ENCODE measurements at places on chromosomes 5 and 9.
A peak's percentile ranks its signal among the peaks of the same experiment; 100 is the strongest.

- no peak for DNase-seq
Observed at GRCh38 chr9:14782286-14783051, 59.9 kb upstream of the CER1 start.

GRCh38 chr9:123169926-123170325, 98.5 kb downstream of the STRBP start:
- no peak for DNase-seq

- DNase-seq = no peak
Observed at GRCh38 chr9:86341007-86341491, 13.2 kb downstream of the TUT7 start.

DNA sequence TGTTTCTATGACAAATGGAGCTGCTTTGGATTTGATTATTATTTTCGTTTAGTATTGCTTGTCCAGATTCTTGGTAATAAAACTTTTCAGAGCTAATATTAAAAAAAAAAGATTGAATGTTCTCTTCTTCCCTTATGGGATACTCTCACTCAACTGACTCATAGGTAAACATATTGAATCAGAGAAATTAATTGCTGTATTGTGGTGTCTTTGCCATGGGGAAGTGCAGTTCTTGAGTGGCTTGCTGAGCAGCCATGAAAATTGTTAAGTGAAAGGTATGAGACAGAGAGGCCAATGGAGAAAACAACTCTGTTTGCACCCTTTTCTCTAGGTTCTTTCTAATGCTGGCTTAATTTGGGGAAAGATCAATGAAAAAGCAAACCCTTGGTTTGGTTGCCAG, 149.9 kb upstream of the HMHB1 start:
- DNase-seq = no peak

DNA sequence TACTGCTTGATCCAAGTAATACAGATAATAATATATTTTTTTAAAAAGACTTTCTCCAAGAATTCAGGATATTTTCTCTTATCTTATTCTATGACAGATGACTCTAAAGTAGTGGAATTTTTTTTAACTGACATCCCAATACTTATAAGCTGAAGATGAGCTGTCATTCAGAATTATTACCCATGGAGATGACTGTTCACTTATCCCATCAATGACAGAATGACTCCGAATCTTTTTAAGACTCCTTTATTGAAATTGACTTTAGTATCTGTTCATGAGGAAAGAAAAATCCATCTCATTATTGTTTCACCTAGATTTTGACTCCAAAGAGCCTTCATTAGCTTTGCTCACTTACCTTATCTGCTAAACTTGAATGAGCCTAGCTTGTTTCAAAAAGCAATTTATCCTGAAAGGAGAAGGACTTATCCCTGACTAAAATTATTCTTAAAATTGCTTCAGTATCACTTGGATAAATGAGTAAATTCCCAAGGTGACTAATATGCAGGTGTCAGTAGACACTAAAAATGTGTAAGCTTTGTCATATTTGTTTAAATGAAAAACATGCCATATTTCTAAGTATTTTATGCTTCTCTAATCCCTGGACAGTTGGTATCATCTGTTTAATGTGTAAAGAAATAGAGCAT, 146.9 kb downstream of the PLCXD3 start:
- DNase-seq = no peak

DNA sequence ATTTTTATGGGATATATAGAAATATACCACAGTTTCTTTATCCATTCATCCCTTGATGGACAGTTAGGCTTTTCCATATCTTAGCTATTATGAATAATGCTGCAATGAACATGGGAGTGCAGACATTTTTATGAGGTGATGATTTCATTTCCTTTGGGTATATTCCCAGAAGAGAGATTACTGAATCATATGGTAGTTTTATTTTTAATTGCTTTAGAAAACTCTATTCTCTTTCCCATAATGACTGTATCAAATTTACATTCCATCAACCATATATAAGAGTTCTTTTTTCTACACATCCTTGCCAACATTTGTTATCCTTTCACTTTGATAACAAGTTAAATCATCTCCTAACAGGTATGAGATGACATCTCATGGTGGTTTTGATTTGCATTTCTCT, 821.6 kb downstream of the TLE1 start:
- DNase-seq = no peak

- no peak for DNase-seq
Observed at GRCh38 chr9:74044844-74045243, 452.3 kb upstream of the RORB start.

GRCh38 chr5:115024922-115025321, 144.8 kb downstream of the TRIM36 start:
- DNase-seq = no peak

DNA sequence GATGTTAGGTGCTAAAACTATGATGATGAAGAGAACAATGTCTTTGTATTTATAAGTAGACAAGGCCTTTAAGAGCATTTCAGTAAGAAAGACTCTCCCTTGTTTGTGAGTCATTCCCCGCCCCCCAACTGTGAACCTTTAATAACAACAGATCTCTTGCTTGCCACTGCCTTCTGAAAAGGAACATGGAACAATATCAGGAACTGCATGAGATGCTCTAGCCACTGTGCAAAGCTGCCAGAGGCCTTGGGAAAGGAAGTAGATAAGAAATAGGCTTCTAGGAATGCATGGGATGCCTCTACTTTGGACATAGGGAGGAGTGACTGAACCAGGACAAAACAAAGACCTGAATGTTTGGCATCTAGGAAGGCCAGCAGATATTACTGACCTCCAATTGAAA, 296.1 kb upstream of the MPDZ start:
- no peak for DNase-seq

GRCh38 chr9:34927061-34927460, 31.0 kb upstream of the PHF24 start:
- DNase-seq = no peak

DNA sequence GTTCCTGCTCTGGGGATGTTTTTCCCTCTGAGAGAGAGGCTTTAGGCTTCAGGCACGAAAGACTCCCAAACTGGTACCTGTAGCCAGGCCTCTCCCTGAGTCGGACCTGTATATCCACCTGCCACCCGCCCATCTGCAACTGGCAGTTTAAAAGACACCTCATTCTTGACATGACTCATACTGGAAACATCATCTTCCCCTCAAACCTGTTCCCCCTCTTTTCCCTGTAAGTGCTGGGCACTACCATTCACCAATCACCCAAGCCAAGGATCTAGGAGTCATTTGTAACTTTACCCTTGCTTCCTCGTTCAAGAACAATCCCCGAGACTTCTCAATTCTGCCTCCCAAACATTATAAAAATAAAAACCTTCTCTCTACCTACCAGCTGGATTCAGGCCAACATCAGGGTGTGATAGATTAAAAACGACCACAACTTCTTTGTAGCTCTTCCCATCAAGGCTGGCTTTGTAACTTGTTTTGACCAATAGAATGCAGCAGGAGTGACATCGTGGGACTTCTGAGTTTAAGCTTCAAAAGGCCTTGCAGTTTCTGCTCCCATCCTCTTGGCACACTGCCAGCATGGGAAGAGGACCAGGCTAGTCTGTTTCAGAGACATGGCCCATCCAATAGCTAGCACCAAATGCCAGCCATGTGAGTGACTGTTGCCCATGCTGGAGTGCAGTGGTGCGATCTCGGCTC, 1.8 kb upstream of the WDR31 start:
- DNase-seq = peak; percentile 32

DNA sequence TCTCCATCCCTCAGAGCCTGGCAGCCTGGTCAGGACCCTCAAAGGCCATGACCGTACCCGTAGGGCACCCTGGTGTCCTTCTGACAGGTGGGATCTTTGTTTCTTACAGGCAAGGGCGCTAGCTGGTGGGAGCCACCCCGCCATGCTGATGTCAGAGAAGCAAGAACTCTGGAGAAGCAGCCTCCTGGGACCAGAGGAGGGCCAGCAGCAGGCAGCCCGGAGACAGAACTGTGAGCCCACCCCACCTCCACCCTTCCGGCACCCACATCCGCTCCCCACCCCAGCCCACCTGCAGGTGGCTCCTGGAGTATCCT, 42.2 kb upstream of the IL17B start:
- no peak for DNase-seq

DNA sequence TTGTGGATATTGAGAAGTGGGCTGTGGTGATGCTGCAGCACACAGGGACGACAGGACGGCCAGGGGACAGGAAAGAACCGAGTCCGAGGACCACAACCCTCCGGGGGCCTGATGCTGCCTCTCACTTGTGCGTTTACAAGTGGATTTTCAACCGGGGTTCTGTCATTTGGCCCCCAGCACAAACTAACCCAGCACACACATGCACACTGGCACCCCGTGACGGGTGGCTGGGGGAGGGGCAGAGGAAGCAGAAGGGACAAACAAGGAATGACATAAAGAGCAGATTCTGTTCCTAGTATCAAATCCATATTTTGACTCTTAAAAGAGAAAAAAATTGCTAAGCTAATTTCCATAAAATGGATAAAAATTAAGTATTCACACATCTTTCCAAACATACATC, 18.3 kb upstream of the ZFYVE16 start:
- DNase-seq = peak; percentile 19

GRCh38 chr9:20488691-20489090, 133.6 kb downstream of the MLLT3 start:
- DNase-seq = no peak

DNA sequence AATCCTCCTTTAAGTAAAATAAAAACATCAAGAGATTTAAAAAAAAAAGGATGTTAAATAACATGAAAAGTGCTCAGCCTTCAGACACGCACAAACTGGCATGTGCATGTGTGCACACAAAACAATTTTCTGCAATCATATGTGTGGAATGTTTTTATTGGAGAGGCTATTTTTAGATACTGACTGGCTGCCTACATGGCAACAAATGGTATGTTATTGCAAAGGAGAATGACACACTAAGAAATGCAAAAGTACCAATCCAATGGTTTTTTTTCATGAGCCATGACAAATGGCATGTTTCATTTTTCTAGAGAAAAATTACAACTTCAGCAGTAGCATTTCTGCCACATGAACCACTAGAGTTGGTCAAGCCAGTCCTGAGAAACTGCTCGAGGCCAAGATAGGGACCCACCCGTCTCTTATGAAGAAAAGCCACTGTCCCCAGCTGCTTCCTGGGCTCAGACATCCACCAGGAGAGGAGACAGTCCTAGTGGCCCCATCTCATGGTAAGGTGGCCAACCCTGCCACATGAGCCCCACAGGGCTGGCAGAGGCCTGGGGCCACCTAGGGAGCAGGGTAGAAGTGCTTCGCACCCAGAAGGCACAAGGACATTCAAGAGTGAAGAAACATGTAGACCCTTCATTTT, 116.4 kb downstream of the MYO10 start:
- DNase-seq = no peak

DNA sequence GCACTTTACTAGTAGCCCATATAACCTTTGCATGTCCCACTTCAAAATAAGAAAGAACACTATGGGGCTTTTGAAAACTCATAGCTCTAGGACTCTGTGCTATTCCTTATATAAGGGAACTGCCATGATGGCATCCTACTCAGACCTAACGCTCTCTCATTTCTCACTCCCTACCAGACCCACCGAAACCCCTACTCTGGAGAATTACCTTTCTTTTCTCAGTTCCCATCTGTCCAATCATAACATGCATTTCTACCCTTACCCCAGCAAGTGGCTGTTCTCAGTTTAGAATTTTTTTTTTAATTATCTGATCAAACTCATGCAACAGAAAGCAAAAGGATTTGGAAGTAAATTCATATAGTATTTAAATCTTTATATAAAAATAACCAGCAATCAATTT, 27.3 kb downstream of the CARNMT1 start:
- DNase-seq = no peak

GRCh38 chr5:83414601-83415000, 56.9 kb upstream of the VCAN start:
- DNase-seq = no peak

- DNase-seq = no peak
Observed at GRCh38 chr9:125754096-125754495, 6.9 kb downstream of the PBX3 start.

DNA sequence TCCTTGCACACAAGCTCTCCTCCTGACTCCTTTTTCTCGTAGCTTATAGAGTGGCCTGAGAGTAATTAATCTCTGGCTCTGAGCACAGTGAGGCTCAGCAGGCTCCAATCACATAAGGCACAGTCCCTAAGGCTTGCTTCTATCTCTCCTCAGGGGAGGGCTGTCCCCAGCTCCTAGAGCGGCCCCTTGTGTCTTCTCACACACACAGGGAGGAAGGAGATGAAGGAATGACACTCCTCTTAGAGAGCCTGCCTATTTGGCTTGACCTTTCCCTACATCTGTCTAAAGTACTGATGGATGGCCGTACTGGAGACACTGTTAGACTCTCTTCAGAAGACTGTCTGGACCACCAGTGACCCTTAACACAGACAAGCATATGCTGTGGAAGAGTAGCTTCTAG, 12.9 kb downstream of the TAS2R1 start:
- no peak for DNase-seq

DNA sequence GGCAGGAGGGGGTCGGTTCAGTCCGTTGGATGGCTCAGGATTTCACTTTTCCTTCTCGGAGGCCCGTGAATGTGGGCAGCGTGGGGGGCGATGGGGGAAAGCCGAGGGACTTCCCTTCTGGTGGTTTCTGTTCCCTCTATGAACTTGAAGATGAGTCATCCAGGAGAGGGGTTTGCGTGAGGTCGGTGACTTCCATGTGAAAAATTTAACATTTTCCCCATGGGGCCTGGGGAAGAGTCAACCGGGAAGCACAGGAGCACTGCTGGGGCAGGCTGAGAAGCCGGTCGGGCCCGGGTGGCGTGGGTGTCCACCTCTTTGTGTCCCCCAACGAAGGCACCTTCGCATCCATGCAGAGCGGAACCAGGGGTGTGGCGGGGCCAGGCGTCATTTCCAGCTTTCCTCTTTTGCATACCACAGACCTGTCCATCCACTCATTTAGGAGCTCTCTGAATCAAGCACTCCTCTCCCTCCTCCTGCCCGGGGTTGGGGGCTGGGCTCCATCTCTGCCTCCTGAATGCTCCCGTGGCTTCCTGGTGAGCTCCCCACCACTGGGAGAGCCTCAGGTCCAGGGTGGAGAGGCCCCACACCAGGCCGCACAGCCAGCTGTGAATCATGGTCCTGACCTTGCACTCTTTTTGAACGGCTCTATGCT, 68.4 kb downstream of the ANKRD33B start:
- peak; percentile 53 for DNase-seq

DNA sequence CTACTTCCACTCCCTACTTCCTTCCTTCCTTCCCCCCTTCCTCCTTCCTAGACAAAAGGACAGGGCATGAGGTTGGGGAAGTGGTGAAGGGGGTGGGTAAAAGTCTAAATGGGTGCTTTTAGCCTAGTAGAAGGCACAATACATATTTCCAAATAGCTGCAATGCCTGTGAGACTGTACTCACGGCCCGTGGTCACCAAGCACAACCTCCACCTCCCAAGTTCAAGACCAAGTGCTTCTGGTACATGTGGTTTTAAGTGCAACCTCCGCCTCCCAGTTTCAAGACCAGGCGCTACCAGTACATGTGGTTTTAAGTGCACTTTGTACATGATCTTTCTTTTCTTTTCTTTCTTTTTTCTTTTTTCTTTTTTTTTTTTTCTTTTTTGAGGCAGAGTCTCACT, 14.5 kb upstream of the NTNG2 start:
- no peak for DNase-seq

- no peak for DNase-seq
Observed at GRCh38 chr9:116935149-116935897, 248.2 kb downstream of the TRIM32 start.

All from transverse colon (tissue), 4 donors.